ENCODE measurements at places on chromosomes 4 and X.

GRCh38 chrX:133323431-133323830 is 91.9 kb downstream of the GPC4 start:
- no peak for DNase-seq

DNA sequence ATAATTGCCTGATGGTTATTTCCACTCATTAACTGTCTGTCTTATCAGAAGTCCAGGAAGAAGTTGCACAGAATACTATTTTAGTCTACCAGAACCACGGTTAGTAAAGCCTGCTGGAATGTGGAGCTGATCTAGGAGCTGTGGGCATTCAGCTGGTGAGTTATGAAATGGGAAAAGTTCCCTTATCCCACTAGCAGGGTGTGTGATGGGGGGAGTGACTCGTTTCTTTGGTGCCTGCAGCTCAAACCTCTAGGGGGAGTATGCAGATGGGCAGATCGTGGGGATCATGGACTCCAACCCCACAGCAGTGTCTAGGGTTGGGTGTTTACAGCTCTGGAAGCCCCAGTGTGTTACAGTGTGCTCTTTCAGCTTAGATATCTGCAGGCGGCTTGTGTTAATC is 305.7 kb upstream of the BOD1L1 start:
- DNase-seq, result no peak

GRCh38 chr4:59400334-59400733 is 1799.8 kb upstream of the ADGRL3 start:
- DNase-seq, result no peak

DNA sequence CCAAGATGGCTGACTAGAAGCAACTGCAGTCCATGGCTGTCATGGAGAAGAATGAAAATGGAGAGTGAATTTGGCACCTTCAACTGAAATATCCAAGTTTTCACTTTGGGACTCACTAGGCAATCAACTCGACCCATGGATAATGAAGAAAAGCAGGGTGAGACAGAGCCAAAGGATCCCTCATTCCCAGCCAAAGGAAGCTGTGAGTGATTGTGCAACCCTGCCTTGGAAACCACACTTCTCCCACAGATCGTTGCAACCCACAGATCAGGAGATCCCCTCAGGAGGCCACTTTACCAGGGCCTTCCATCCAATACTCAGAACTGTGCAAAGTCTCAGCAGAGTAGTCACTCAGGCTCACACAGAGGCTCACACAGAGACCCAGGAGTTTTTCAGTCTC is 4.5 kb downstream of the CFAP299 start:
- no peak for DNase-seq

DNA sequence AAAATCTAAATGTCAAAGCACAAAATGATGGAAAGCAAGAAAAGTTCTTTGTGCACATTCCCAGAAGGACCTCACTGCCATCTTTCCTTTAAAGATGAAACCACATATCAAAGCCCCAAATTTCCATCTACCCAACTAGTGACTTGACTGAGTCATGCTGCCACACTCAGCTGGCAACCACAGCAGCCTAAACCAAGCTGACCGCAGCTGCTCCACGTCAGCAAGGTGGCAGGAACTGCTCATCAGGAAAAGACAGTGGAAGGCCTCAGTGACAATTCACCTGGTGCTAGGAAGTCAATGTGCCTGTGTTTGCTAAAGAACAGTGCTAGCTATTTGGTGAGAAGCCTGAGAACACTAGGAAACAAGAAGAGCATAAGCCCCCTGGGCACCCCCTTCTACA is 26.1 kb downstream of the ACOX3 start:
- DNase-seq, result no peak

DNA sequence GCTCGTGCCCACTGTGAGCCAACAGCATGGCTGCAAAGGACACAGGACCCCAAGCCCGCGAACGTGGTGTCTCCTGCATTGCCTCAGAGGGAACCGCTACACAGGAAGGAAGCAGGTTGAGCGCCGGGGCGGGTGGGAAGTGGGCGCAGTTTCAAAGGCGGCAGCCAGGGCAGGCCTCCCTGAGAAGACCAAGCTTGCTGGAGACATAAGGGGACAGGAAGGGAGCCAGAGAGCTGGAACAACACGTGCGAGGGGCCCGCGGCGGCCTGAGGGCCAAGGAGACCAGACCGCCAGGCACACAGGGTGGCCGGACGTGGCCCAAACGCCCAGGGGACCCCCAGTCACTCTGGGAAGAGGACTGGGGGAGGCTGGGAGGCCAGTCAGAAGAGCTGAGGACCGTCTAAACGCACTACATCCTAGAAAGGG is 32.0 kb downstream of the CTBP1 start:
- DNase-seq, result no peak

DNA sequence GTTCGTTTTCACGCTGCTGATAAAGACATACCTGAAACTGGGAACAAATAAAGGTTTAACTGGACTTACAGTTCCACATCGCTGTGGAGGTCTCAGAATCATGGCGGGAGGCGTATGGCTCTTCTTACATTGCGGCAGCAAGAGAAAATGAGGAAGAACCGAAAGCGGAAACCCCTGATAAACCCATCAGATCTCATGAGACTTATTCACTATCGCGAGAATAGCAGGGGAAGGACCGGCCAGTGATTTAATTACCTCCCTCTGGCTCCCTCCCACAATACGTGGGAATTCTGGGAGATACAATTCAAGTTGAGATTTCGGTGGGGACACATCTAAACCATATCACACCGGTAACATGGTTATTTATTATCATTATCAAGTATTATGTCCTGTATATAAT is 2204.5 kb downstream of the ARAP2 start:
- DNase-seq, result no peak

DNA sequence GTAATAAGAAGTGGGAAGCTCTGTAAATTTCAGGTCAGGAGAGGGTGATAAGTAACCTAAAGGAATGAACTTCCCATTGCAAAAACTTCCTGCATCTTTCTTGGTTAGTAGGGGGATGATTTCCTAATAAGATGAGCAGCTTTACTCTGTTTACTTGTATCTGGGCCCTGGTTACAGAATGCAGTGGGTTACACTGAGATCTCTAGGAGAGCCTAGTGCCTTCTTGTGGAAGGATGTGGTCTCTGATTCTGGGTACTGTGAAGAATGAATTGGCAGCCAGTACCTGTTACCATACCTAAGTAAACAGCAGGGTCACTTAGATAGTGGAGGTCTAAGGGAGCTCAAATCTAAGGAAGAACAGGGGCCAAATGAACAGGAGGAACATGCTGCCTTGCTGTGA is 320.6 kb downstream of the ARHGAP10 start:
- DNase-seq, result no peak

DNA sequence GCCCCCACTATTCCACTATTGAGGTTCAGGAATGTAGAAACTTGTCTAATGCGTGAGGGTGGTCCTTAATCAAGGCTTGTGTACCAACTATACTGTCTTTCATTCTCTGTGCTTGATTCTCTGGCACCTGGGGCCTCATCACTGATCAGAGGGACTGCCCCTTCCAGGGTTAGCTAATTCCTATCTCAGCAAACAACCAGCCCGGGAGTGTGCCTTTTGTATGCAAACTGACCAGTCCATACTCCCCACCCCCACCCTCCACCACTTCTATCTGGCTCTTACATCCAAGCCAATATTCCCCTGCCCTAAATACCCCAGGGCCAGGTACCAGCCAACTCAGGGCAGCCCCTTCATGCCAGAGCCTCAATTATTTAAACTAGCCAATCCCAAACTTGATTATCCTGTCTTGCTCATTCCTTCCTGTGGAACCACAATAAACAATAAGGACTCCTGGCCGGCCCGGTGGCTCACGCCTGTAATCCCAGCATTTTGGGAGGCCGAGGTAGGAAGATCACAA is 59.3 kb downstream of the FTHL17 start:
- DNase-seq, result no peak

Data from HS-27A (cell line).